HuH-7.5 (cell line): ENCODE measurements at places on chromosomes 2 and 18.

DNA sequence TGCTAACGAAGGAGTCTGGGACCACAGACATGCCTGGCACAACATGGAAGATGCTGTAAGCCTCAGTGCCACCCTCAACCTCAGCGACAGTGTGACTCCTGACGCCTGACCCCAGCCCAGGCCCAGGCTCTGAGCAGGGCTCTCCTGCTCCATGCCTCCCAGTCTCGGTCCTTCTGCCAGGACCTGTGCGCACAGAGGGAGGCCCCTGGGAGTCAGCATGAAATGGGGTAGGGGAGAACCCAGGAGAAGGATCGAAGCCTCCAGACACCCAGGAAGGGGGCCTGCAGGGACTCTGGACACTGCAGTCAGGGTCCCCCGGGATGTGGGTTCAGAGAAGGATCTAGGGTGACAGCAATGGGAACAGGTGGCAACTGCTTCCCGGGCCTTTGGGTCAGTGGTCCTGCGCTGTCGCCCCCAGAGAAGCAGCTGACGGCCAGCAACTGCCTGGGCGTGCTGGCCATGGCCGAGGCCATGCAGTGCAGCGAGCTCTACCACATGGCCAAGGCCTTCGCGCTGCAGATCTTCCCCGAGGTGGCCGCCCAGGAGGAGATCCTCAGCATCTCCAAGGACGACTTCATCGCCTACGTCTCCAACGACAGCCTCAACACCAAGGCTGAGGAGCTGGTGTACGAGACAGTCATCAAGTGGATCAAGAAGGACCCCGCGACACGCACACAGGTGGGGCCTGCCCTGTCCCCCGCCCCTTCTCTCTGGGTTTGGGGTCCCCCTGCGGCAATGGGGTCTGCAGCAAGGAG lies 233.9 kb downstream of the ATAD2B start:
- DNase-seq = no peak

- no peak for DNase-seq
Observed at GRCh38 chr18:3111523-3112240, 98.7 kb upstream of the LPIN2 start.

DNA sequence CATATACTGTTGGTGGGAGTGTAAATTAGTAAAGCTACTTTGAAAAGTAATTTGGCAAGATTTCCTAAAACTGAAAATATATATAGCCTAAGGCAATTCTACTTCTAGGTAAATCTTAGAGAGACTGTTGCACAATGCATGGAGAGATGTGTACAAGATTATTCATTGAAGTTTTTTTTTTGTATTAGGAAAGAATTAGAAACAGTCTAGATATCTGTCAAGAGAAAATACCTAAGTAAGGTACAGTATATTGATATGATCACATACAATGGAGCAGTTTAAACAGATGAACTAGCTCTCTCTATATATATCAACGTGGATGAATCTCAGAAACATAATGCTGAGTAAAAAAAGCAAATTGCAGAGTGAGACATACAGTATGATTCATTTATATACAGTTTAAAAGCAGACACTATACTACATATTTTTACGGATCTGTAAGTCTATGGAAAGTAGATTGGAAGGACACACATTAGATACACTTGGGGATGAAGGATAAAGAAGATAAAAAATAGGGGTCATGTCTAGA lies 59.3 kb upstream of the ACVR1 start:
- DNase-seq = no peak

DNA sequence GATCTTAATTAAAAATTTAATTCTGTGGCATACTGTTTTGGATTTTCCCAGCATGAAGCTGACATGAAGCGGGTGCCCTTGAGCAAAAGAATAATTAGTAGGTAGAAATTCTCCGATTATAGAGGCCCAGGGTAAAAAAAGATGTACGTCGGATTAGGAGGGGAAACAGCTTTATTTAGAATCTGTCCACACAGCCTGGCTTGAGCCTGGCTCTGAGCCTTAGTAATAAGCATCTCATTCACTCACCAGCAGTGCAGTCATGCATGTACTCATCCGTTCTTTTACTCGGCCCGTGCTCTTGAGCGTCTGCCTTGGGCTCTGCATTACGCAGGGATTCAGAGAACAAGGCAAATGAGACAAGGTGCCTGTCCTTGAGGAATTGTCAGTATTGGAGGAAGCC lies 219.3 kb downstream of the AGAP1 start:
- no peak for DNase-seq

- no peak for DNase-seq
Observed at GRCh38 chr2:179622635-179623300, 238.6 kb downstream of the ZNF385B start.

DNA sequence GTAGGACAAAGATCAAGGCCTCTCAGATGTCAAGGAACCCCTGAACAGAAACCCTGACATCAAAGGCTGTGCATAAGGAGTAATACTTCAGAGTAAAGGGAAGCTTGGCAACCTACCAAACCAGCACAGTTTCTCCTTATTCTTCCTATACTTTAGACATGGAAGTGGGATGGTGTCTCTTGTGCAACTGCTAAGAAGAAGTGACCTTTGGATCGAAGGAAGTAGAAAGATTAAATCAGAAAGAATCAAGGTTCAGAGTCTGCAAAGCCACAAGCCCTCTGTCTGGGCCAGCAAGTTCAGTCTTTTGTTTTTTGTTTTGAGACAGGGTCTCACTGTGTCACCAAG lies 66.2 kb upstream of the SLC39A10 start:
- DNase-seq = no peak

DNA sequence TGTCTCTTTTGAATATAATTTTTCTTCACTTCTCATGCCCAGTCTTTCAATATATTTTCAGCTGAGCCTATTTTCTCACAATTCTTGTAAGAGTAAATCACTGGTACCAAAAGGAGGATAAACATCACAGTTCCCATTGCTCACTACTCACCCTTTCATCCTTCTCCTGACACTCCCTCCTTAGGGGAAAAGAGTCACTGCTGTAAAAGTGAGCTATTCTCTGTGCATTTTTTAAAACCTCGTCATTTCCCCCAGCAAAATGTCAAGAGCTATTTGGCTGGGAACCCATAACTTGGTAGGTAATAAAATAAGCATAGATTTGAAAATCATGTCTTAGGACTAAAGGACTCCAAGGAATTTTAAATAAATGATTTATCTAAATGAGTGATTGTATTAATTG lies 340.1 kb upstream of the GYPC start:
- no peak for DNase-seq

- no peak for DNase-seq
Observed at GRCh38 chr2:150555611-150556356, 68.3 kb upstream of the RND3 start.

- no peak for DNase-seq
Observed at GRCh38 chr18:41134426-41134825, 820.6 kb upstream of the PIK3C3 start.

- DNase-seq = no peak
Observed at GRCh38 chr2:182081602-182082260, 96.1 kb downstream of the PPP1R1C start.

DNA sequence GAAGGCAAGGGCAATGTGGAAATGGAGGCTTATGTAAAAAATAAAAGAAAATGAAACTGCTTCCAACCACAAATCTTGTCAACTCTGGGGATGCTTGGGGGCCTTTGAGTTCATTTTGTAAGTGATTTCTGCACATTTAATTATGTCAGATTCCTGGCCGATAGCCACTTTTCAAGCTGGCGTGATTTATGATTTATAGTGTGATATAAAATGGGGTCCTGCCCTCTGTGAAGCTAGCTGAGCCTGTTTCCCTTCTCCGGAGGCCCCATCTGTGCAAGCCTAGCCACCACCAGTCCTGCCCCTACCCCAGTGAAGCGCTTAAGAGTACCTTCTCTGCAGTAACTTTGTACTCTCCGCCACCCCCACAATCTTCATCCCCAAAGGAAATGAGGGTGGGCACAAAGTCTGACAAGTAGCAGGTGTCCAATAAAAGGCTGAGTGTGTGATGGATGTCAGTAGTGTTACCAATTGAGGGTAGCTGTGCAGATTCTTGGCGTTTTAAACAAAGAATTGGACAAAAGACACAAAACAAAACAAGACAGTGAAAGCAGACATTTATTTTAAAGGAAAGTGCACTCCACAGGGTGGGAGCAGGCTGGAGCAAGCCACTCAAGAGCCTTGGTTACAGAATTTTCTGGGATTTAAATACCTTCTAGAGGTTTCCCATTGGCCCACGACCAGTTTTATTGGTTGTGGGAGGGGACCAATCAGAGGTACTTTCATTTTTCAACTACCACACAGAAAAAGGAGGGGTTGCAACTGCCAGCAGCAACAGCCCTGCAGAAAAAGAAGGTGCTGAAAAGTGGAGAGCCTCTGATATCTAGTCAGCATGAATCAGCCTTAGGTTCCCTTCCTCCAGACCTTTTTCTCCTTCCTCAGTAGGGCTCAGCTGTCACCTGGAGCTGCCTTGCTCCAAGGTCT lies 39.0 kb upstream of the SIX3 start:
- DNase-seq = no peak

- no peak for DNase-seq
Observed at GRCh38 chr18:8548186-8548585, 61.1 kb upstream of the RAB12 start.

DNA sequence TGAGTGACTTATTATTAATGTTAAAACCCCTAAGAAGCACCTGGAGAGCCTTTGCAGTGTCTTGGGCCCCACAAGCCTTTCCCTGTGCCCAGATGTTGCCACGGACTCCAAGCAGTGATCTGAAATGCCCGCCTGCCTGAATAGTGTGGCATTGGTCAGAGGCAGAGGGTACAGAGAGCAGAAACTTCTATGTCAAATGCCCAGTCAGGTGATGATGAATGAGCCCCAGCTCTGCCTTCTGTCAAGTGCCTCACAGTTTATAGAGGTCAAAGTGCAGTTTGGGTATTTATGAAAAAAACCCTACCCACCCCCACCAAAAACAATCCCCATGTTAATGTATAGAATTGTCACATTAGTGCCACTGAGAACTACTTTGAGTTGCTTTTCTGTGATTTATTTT lies 170.0 kb upstream of the SIX3 start:
- DNase-seq = peak; percentile 35

- DNase-seq = no peak
Observed at GRCh38 chr2:195664528-195664927, 7.5 kb downstream of the SLC39A10 start.

DNA sequence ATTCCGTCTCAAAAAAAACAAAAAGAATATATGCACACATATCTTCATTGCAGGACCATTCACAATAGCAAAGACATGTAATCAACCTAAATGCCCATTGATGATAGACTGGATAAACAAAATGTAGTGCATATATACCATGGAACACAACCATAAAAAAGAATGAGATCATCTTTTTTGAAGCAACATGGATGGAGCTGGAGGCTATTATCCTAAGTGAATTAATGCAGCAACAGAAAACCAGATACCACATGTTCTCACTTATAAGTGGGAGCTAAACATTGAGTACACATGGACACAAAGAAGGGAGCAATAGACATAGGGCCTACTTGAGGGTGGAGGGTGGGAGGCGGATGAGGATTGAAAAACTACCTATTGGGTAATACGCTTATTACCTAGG lies 8.8 kb downstream of the NT5C1B start:
- no peak for DNase-seq

- DNase-seq = no peak
Observed at GRCh38 chr18:61579581-61579980, 246.4 kb downstream of the CDH20 start.

DNA sequence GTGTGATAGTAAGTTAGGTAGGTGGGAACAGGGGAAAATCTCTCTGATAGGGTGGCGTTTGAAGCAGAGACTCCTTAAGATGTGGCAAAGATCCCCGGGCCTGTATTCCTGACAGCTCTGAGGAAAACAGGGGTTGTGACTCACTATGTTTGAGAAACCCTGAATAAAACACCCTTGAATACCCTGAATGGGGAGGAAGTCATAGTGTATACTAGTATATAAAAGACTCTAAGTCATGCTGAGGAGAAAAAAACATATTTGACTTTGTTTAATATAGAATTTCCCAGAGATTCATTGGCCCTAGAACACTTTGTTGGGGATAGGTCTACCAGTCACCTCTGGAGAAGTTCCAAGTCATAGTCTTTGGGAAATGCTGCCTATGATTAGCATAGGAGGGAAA lies 590.9 kb downstream of the IRS1 start:
- DNase-seq = no peak

DNA sequence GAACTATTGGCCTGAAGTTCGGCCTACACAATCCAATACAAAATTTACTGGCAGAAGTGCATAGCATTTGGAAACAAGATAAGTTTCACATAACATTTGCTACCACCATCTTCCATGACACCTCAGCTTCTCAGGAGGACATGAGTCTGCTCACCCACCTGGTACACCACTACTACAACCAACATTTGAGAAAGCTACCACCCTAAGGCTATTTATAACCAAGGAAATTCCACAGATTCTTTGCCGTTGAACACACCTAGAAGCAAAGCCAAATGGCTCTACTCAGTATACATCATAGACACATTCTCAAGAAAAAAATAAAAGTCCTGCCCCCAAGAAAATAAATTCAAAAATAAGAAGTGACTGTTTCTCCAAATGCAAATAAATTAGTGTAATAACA lies 145.3 kb downstream of the SPAG16 start:
- DNase-seq = no peak

- DNase-seq = no peak
Observed at GRCh38 chr2:222903234-222904220, 42.7 kb downstream of the ACSL3 start.

- no peak for DNase-seq
Observed at GRCh38 chr2:197426723-197427603, 7.9 kb downstream of the SF3B1 start.

DNA sequence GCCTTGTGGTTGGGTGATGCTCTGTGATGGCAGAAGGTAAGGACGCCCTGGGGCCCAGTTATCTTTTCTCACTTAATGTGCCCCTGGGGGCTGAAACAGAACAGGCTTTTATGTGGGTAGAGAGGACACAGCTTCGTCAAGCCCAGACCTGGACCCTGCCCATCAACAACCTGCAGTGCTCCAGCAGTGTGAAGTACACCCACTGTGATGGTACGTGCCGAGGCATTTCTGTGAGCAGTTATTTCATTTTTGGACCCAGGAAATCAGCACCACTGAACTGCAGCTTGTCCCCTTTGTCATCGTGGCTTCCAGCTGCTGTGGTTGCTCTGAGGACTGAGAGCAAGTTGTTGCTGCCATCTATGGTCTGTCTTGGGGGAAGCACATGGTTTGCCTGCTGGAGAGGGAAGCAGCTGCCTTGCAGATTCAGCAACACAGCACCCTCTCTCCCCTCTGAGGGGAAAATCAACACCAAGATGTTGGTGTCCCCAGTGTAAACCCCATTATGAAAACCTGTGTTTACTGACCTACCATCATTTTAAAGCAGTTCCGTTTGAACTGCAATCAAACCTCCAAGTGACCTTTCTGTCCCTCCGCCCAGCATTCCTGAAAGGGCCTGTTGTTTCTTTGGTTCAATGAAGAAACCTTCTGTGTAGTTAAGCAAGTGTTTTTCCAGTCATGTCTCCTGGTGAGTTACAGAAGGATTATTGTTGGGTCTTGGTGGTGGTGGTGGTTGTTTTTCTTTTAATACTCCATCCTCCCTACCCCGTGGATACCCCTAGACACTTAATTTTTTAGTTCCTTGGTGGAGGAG lies 158.2 kb downstream of the MGAT5 start:
- DNase-seq = no peak

- DNase-seq = no peak
Observed at GRCh38 chr2:237726401-237726830, 72.2 kb upstream of the RBM44 start.
